ENCODE measurements at places on chromosomes 7 and 10.

- DNase-seq: no peak
Measured at GRCh38 chr7:143407287-143408251, 1.1 kb downstream of the EPHA1 start.

- no peak for DNase-seq
Measured at GRCh38 chr7:139265673-139266072, 34.6 kb downstream of the UBN2 start.

- no peak for DNase-seq
Measured at GRCh38 chr10:132421847-132422751, 25.1 kb downstream of the PWWP2B start.

DNA sequence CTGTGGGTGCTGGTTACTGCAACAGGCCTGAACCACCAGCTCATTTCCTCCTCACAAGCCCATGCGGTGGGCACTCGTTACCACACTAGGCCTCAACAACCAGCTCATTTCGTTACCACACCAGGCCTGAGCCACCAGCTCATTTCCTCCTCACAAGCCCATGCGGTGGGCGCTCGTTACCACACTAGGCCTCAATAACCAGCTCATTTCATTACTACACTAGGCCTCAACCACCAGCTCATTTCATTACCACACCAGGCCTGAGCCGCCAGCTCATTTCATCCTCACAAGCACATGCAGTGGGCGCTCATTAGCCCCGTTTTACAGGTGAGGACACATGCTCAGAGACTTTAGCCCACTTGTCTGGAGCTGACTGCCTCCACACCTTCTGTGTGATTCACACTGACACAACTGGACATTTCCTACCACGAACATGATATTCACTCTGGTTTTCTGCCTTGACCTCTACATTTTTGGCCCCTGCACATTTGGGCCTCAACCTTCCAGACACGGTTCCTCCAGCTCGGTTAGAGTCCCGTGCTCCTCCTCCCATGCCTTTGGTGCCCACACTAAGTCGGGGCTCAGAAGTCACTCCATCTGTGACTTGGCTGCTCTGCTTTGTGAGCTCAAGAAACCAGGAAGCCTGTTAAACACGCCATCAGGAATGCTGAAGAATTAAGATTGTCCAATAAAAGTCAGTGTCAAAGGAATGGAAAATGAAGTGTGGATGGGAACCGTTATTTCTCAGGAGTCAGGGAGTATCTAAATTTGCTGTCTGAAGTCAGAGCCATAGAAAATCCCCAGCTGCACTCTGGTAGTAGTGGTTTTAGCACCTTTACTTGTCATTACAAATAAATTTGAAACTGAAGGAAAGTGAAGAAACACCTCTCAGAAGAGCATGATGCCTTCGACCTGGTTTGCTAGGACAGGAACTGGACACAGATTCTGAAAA lies 55.8 kb upstream of the LANCL2 start:
- no peak for DNase-seq

DNA sequence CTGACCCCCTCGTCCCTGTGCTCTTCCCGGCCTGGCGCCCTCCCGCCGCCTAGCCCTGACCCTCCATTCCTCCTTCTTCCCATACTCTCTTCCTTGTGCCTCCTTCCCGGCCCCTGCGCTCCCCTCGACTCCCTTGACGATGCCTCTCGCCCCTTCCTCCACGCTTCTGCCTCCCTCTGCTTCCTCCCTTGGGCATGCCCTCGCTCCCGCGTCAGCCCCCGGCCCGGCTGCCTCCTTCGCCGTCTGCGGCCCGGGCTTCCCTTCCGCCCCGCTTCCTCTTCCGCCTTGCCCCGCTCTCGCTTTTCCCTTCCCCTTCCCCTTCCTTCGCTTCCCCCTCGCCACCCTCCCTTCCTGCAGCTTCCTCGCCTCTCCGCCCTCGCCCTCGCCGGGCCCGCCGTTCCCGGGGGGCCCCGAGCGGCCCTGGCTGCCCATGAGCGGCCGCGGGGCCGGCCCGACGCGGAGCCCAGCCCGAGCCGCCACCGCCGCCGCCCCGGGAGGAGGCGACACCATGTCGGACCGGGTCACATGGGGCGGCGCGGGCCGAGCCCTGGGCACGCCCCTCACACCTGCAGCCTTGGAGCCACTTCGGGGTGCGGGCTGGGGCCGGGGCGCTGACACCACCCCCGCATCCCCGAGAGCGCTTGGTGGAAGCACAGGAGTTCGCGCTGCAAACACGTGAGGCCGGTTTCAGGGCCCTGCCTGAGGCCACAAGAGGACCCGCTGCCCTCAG lies at the start of gene FBXW4:
FBXW4 (minus strand) TSS at position 497 of the 730 bp plus-strand sequence; CDS start at position 432, 65 bp downstream.
- DNase-seq: no peak

- no peak for DNase-seq
Measured at GRCh38 chr10:78004215-78005026, 24.9 kb downstream of the POLR3A start.

GRCh38 chr10:124001391-124002148 lies 91.8 kb downstream of the CHST15 start:
- no peak for DNase-seq

DNA sequence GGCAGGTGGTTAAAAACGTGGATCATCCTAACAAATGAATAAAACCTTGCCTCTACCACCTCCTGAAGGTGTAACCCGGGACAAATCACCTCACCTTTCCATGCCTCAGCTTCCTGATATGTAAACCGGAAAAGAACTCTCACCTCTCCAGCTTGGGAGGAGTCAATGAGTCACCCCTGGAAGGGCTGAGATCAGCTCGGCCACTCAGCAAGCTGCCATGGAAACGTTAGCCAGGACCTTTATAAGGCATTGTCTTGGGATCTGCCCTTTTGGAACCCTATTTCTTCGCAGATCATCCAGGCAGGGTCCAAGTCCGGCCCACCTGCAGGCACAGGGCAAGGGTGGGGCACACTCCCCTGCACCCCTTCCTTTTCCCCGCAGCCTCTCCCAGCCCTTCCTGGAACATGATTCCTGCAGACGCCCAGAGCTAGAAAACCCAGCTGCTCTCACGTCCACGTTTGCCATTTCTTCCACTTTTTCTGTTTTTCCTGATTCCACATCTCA lies 81.6 kb upstream of the PFKP start:
- no peak for DNase-seq

DNA sequence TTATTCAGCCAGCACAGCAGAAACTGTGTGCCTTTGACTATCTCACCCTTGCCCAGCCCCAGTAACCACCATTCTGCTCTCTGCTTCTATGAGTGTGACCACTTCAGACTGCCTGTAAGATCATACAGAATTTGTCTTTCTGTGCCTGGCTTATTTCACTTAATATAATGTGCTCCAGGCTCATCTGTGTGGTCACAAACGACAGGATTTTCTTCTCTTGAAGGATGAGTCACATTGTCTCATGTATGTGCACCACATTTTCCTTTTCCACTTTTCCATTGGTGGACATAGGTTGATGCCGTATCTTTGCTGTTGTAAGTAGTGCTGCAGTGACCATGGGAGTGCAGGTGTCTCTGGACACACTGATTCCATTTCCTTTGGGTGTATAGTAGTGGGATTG lies 122.5 kb upstream of the LANCL2 start:
- no peak for DNase-seq

GRCh38 chr7:152419473-152420429 lies 16.1 kb downstream of the KMT2C start:
- DNase-seq: no peak

DNA sequence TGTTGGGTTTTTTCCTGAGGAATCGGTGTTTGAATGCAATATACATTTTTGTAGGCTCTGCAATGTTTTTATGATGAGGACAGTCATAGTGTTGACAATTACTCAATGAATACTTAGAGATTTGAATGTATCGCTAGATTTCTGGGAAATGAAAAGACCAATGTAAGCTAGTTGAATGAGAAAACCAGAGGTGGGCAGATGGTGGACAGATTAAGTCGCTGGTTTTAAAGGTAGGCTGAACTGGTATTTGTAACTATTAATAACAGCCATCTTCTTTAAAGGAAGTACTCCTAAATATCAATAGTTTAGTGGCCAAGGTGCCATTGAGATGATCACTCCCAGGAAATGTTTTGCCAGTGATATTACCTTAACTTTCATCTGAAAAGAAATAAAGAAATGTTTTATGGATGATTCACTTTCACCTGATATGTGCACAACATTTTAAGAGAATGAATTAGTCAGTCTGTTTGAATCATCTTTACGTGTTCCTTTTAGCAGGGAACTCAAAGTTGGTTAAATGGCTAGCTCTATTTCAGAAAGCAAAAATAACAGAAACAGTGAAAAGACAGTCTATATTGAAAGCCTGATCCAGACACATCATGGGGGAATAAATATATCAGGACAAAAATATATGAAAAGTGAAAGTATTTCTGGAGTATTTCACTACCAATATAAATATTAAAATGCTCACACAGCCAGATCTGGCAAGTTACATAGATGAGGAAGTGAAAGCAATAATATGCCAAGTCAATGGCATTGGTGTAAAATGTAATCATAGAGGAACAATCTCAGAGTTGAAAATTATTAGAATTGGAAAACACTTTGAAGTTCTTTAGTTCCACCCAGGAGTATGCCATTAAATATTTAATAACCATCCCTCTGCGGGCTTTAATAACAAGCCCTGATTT lies 20.7 kb downstream of the MET start:
- DNase-seq: no peak

- DNase-seq: no peak
Measured at GRCh38 chr7:1460821-1461645, 1.8 kb upstream of the MICALL2 start.

DNA sequence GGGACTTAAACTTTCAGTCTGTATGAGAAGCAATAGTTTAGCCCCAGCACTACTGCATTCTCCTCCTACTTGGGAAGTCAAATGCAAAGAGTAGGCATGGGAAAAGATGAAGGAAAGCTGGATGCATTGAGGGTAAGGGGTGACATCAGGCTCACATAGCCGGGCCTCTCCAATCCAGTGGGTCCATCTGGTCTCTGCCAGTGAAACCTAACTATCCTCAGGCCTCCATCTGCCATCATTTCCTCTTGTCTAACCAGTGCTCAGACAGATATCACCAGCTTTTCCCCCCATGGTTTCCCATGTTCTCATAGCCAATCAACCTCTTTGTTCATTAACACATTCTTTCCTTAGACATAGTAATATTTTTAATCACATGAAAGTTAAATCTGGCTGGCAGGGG lies 118.3 kb downstream of the DGKI start:
- no peak for DNase-seq

DNA sequence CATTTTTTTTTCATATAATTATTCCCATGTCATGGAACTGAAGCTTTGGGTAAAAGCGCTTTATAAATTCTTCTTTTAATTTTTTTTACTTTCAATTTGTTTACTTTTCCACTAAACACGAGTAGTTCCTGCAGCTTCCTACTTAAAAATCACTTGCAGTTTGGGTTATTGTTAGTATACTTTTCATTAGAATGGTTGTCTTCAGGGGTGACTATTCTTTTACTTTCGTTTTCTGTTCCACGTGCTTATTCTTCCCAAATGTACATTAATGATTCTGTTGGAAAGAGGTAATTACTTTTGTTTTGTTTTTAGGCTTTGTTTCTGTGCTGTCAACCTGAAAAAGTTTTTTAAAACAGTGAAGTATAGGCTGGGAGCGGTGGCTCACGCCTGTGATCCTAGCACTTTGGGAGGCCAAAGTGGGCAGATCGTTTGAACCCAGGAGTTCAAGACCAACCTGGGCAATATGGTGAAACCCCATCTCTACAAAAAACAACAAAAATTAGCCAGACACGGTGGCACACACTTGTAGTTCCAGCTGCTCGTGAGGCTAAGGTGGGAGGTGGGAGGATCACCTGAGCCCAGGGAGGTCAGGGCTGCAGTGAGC lies 5.2 kb upstream of the CFAP69 start:
- DNase-seq: no peak

- DNase-seq: no peak
Measured at GRCh38 chr10:71005337-71006305, 117.3 kb upstream of the PCBD1 start.

DNA sequence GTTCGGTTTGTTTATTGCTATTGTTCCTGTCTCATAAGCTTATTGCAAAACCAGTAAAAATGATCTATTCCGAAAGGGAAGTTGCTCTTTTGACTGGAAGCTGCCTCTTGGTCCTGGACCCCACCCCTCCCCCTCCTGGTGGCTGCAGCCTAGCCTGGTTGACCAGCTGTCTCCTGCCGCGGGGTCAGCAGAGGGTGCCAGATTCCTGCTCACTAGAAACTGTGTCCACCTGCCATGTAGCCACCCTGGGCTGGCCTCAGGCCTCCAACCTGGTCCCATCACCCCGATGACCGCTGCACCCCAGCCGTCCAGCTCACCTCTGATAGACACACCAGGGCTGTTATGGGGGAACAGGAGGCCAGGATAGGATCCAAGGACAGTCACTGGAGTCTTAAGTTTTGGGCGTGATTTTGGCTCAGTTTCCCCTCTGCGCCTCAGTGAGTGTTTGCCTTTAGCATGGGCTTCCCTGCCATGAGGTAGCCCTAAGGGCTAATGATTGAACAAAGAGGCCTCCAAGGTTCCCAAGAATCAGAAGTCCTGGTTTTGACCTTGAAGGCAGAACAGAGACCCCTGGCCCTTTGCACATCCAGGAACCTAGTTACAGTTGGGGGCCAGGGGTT lies 32.9 kb upstream of the SLF2 start:
- DNase-seq: no peak

All from fibroblast of skin of left quadriceps (primary cell).